Heart left ventricle (tissue), 16 donors: ENCODE measurements at places on chromosomes 1 and 21.
A peak's percentile ranks its signal among the peaks of the same experiment; 100 is the strongest.

DNA sequence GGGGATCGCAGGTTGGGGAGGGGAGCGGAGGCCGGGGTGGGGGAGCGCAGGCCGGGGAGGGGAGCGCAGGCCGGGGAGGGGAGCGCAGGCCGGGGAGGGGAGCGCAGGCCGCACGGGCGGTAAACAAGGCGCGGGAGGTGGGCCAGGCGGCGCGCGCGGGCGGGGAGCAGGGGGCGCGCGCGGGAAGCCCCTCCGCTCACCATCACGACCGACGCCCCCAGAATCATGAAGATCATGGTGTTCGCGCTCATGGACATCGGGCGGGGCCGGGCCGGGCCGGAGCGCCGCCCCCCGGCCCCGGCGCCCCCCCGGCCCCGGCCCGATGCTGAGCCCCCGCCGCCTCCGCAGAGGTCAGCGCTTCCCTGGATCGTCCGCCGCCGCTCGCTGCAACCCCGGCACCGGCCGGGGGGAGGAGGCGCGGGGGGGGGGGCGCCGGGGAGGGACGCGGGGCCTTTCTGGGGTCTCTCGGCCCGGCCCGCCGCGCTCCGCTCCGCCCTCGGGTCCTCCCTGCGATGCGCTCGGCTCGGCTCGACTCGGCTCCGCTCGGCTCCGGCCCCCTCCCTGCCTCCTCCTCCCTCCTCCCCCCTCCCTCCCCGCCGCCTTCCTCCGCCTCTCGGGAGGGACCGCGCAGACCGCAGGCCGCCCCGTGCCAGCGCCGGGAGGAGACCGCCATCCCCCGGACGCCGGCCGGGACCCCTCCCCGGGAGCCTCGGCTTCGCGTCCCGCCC is at the start of gene TMEM240:
TSS of gene TMEM240 (minus strand) at position 535 of the 728 bp plus-strand sequence. CDS start at position 257, 278 bp downstream.
- peak; percentile 87 for DNase-seq

DNA sequence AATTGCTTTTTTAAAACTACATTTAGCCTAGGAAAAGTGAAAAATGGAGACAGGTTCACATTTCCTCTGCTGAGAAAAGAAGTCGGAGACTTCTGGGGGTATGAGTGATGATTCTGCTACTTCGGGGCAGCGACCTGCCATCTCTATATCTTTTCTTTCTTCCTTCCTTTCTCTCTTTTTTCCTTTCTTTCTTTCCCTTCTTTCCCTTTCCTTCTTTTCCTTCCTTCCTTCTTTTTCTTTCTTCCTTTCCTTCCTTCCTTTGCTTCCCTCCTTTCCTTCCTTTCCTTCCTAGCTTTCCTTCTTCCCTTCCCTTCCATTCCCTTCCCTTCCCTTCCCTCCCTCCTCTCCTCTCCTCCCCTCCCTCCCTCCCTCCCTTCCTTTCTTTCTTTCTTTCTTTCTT is 17.8 kb downstream of the TBX19 start:
- DNase-seq, result no peak

DNA sequence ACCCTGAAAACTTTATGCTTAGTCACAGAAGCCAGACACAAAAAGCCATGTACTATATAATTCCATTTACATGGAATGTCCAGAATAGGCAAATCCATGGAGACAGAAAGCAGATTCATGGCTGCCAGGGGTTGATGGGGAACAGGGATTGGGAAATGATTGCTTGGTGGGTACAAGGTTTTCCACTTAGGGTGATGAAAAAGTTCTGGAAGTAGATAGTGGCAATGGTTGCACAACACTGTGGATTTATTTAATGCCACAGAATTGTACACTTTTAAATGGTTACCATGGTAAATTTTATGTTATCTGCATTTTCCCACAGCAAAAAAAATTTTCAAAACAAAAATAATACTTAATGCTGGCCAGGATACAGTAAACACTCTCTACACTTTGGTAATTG is 40.6 kb downstream of the ENAH start:
- DNase-seq, result no peak

DNA sequence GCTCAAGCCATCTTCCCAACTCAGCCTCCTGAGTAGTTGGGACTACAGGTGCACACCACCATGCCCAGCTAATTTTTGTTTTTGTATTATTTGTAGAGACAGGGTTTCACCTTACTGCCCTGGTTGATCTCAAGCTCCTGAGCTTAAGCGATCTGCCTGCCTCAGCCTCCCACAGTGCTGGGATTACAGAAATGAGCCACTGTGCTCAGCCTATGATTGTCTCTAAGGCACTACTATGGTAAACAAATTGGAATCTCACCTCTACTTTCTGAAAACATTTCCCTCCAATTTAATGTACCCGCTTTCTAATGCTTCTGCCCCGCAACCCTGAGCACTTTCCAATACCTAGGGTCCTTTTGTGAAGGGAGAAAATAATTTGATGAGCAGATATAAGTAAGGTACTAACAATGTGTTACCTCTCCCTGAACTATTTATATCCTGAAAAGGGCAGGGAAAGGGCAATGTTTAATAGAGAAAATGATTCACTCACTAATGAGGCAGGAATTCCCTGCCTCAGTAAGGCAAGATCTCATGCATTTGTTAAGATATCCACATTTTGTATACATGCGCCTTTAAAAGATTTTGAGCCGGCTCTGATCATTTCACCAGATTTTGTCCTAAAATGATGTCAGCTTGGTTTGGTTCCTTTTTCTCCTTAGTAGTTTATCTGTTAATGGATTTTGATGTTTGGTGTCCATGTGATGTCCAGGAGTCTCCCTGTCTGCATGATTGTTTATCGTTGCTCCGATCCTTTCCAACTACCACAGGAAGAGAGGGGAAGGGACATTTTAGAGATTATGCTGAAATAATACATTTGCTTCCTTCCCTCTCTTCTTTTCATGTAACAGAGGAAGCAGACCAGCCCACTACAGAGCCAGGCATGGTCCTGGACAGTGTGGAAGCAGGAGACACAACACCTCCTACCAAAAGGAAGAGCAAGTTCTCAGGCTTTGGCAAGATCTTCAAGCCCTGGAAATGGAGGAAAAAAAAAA is 47.3 kb upstream of the RCC1 start:
- DNase-seq, result peak; percentile 22

- no peak for DNase-seq
Observed at GRCh38 chr1:166129006-166129405, 37.8 kb downstream of the FAM78B start.

- DNase-seq, result no peak
Observed at GRCh38 chr1:47679301-47679791, 241.5 kb downstream of the FOXD2 start.

GRCh38 chr1:221620437-221621384 is 121.2 kb downstream of the DUSP10 start:
- DNase-seq, result no peak

- DNase-seq, result no peak
Observed at GRCh38 chr1:235068158-235069121, 60.2 kb downstream of the TOMM20 start.

DNA sequence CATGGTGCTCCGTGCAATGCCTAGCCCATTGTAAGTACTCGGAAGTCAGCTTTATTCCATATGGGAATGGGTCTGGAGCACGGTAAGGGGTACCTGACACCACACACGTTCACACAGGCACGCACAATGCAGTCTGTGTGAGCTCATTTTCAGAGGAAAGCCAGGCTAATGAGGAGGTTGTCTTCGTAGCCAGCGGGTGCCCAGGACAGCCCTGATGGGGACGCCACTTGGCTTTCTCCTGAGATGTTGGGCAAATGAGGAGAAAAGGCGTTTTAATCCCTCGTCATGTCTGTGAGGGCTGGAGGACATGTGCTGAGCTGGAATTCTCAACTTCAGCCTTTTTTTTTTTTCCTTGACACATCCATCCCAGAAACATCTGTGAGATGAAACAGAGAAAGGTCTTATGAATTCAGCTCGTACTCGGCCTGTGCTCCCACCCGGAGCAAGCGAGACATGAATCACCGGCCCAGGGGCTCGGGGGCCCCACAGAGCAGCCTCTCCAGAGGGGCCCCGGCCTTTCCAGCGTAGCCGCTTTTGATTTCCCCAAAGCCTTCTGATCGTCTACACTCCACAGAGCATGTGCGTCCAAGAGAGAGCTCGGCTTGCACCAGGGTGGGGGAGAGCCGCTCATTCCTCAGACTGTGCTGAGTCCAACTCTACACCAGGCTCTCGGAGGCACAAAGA is 125.1 kb downstream of the EPHB2 start:
- DNase-seq, result peak; percentile 42

DNA sequence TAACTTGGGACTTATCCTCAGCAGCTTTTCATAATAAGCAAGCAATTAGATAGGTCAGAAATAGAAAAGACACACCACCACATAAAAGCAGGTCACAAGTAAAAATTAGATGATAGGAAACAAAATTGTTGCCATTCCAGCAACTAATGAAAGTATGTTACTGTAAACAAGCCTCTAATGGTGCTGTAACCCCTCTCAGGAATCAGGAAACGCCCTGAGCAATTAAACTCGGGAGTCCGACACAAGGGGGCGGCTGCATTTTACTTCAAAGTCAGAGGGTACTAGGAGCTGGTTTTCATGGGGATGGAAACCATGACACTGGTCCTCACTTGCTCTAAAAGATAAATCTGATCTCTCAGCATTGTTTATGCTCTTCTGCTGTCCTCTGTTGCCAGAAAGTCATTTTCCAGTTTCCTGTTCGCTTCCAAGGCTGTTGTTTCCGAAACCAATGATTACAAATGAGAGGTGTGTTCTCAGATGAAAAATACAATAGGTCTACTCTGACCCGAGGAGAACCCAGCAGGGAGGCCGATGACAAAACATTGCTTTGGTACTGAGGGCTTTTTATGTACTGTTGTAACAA is 93.4 kb downstream of the TGFBR3 start:
- no peak for DNase-seq

GRCh38 chr1:229380536-229381160 is 37.8 kb upstream of the CCSAP start:
- no peak for DNase-seq

DNA sequence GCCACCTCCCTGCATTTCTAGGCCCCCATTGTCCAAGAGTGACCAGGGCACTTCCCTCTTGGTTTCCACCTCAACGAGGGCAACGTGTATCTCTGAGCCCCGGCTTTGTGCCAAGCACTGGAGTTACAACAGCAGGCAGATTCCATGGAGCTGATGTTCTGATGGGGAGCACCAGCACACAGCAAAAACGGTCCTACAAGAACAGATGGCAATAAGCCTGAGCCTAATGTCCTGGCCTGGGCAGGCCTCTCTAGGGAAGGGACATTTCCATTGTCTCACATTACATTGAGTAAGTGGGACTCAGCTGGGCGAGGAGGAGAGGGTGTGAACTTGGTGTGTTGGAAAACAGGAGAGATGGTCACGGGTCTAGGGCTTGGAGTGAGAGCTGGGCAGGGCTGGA is 27.2 kb upstream of the NPPB start:
- DNase-seq, result peak; percentile 86

DNA sequence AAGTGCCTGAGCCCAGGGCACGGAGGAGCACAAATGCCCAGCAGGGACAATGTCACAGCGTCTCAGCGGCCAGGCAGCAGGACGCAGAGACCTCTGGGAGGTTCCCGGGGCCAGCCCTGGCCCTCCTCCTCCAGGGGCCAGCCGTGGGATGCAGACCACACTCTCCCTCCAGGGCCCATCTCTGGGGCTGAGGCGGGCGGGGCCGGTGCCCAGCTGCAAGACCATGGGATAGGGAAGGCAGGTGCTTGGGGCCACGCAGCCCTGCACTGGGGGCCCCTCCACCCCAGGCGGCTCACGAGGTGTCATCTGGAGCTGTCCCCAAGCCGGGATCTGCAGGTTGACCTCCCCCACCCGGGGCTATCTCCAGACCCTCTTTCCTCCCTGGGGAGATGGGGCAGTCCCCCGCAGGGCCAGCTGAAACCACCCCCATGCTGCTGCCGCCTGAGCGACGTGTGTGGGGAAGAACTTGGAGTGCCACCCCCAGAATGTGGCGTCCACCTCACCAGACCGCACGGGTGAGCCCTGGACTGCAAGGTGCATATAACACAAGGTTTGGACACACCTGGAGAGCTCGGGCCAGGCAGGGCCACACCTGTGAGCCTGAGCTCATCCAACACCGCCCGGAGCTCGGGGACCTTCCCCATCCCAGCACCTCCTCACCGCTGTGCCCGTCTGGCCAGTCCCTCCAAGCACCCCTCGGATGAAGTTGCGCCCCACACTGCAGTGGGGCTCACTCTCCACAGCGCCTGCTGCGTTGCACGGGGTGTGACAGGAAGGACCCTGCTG is 4.1 kb upstream of the TTLL10 start:
- DNase-seq, result peak; percentile 9
